ENCODE measurements at places on chromosomes 5 and 9.

DNA sequence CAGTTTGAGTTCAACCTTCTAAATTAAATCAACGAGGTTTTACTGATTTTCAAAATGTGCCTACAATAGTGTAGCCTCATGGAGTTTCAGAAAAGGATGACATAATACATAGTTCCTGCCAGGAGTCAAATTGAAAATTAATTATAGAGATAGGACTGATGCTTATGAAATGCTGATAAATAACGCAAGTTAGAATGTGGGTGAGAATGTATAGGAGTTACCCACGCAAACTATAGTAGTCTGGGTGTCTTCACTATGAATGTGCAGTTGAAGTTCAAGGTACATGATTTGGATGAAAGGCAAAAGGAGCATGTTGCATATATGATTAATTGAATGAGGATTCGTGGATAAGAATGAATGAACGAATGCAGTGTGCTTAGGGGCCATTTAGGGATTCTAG is 95.7 kb downstream of the SV2C start:
- no peak for DNase-seq

GRCh38 chr5:159041444-159042198 is 58.1 kb downstream of the EBF1 start:
- no peak for DNase-seq

DNA sequence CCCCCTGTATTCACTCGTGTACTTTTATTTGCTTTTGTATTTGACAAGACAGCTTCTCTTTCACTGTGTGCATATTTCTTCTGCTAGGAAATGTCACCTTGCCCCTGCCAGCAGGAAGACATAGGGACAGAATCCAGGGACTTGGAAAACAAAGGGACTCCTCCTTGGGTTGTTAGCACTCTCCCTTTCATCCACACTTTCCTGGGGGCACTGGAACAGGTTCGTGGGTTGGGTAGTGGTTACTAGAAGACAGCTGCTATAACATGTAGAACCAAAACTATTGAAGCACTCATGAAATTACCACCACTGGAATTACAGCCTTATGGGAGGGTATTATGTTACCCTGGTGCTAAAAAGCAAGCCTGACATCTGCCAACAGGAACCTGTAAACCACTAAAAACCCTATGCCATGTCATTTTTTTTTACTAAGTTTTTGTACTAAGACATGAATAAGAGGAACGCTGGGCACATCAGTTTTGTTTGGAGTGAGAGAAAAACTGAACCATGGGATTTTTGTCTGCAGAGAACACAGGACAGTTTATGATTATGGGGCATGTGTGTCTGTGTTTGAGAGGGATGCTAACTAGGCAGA is 4.7 kb upstream of the CCL28 start:
- DNase-seq = no peak

DNA sequence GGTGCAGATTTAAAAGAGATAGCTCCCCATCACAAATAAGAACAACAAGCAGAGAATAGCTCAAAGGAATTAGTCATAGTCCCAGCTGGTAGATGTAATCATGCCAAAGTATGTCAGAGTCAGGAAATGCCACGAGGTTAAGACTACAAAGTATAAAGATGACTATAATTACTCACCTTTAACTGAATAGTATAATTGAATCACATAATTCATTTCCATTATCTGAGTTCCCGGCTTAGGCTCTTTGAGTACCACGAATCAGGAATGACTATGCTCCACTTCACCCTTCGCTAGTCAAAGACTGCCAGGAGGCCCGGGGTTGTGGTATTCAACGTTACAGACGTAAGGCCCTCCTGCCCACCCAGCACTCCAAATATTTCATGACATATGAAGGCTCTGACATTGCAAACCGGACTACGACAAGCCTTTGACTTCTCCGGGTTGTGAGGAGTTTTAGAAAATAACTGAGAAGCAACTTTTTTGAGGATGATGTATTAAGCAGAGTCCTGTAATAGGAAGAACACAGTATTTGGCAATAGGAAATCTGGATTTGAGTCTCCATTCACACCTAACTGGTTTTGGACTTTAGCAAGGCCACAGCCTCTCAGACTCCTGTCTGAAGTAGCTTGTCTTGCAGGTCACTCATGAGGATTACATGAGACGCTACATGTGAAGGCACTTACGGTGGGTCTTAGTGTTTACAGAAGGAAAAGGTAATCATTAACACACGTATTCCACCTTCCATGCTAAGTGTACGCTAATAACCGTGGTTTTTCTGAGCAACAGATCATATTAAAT is 64.6 kb downstream of the ENC1 start:
- no peak for DNase-seq

- no peak for DNase-seq
Measured at GRCh38 chr5:16879191-16879590, 56.9 kb downstream of the MYO10 start.

- no peak for DNase-seq
Measured at GRCh38 chr5:78242001-78242400, 52.5 kb downstream of the AP3B1 start.

GRCh38 chr5:160198841-160199409 is 30.4 kb upstream of the FABP6 start:
- no peak for DNase-seq

DNA sequence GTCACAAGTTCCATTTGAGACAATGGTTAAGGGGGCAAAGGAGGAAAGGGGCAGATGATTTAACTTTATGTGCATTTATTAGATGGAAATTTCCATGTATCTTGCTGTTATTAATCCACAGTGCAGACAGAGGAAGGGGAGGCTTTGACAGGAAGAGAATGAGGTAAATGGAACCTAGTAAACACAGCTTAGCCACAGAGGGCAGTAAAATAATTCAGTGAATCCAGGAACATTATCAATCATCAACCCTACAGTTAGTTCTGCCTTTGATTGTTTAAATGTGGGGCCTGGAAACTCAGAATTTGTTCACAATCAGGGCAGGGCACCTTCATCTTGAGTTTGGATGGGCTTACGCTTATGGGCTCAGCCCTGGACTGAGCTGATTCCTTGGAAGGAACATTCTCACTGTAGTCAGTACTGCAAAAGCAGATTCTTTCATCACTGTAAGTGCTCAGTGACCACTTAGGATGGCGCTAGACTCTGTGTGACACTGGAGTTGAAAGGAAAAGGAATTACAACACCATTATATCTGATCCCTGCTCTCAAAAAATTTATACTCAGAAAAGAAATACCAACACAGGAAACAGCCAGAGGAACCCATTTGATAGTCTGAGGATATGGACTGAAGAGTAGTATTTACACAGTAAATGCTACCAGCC is 169.5 kb downstream of the PIK3R1 start:
- no peak for DNase-seq

DNA sequence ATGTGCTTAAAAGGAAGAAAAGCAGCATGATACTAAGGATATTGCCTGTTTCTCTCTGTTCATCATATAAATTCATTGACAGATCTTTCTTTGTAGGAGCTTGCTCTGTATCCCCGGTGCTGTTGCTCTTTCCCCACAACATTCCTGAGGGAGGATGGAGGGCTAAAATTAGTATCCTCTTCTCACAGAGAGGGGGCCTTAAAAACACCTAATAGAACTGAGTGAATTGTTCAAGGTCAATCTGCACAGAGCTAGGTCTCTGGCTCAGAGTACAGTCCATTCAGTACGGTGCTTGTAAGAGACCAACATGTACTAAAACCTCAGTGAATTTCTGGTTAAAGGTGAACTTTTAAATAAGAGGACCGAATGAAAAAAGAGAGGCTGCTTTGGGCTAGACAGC is 88.7 kb downstream of the PALM2AKAP2 start:
- DNase-seq = no peak

DNA sequence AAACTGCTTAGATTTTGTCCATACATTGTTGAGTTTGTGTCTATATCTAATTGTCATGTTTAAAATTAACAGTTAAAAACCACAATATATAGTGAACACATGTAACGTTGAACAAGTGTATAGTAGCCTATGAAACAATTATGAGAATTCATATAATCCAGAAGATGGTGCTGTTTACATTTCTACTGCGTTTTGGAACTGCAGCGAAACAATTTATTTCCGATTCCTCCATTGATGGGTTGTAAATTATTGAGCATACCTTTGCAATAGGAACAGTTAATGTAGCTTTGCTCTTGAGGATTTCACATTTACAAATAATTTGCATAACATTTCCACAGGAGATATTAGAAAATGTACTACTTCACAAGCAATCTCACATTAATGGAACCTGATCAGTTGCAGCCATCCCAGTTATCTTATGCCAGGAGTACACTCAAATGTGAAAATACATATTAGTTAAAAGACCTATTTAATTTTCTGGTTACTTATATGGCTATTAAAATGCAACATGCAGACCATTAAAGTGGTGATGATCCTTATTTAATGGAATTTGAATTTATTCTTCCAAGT is 411.8 kb downstream of the CDH10 start:
- DNase-seq = no peak

All from stimulated activated CD4-positive, alpha-beta T cell treated with anti-CD3 and anti-CD28 coated beads, TNF-alpha, amount 100 ng/mL, for 48 hours (primary cell).